H7 (cell line): ENCODE measurements at places on chromosomes 6 and 20. TPM values are rescaled to one million over a fixed set of nuclear protein-coding genes. Genes with fewer than 3 reads are reported as not detected.

DNA sequence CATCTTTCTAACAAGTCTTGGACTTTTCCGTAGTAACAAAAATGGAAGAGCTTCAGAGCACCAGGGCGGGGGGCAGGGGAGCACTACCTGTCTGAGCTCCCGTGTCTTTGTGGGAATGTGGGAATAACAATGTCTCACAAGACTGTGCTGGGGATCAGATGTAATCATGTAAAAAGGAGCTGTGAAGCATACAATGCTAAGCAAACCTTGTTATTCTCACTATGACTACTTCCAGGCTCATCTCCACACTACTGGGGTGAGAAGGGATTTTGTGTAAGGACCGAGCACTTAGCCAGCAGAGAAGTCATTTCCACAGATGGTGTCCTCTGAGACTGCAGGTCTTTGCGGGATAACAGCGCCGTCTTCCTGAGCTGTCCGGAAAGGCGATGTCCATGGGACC lies 27.1 kb downstream of the PRR18 start:
- DNase-seq: no peak

DNA sequence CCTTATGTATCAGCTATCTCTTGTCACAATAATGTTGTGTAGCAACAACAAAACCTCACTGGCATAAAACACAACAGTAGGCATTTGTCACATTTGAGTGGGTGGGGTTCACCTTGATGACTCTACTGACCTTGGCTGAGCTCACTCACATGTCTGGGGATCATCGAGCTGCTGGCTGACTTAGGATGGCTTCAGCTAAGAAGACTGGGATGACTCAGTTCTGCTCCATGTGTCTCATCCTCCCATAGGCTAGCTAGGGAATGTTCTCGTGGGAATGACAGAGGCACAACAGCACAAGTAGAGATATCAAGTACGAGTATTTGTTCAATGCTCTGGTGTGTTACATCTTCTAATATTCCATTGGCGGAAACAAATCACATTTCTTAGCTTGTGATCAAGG lies 167.9 kb downstream of the PLCB1 start:
- no peak for DNase-seq

DNA sequence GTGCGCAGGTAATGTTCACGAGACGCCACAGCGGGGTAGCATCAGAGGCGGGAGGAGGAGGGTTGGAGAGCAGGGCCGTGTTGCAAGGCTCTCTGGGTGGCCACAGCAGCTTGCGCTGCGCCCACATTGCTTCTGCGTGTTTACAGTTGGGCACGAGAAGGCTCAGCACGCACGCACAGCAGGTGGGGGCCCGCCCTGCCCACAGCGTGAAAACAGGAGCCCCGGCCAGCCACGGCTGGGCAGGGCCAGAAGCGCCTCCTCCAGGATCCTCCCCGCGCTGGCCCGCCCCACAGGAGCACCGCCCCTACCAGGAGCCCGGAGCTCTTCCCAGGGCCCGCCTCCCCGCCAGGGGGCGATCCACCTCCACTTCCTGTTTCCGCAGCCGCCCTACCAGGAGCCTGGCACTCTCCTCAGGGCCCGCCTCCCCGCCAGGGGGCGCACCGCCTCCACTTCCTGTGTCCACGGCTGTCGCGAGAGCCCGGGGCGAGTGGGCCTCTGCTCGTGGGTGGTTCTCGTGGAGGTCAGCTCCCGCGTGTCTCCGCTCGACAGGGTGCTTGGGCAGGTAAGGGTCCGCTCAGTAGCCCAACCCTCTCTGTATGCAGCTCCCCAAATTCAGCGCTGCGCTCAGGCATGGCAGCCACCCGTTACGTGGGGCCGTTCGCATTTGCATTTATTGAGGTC lies at the start of gene FAM50B:
Gene FAM50B (plus strand): TSS at position 449 of the 681 bp plus-strand sequence. CDS start 439 bp downstream, outside the sequence.
- peak; percentile 98 for DNase-seq

- DNase-seq: no peak
Measured at GRCh38 chr20:2255926-2256531, 39.8 kb upstream of the TGM3 start.

GRCh38 chr20:1494436-1494835 lies 3.2 kb upstream of the SIRPB2 start:
- no peak for DNase-seq

The ZSCAN12 gene
- 4.6 and 7.1 TPM in 2 replicates for total RNA-seq

The SYNE1 gene
- total RNA-seq: 1.4 and 2.5 TPM in 2 replicates

The UBD gene
- not detected in 2 replicates for total RNA-seq
